Bronchial epithelial cell (primary cell): ENCODE measurements at places on chromosomes 7 and 10. TPM values are rescaled to one million over a fixed set of nuclear protein-coding genes. Genes with fewer than 3 reads are reported as not detected.

The FAM241B gene
- total RNA-seq, result 2.6 and 4.6 TPM in 2 replicates

The CDH23 gene
- 0.13 TPM in 1 of 2 replicates, not detected in the other for total RNA-seq

The TNS3 gene
- total RNA-seq, result 1.8 and 2.6 TPM in 2 replicates

The GIMAP5 gene
- not detected in 2 replicates for total RNA-seq

The TCF7L2 gene
- total RNA-seq, result 1.1 and 1.2 TPM in 2 replicates

The KCP gene
- 0.53 and 1.3 TPM in 2 replicates for total RNA-seq
